ENCODE measurements at places on chromosomes 1 and 21. TPM values are rescaled to one million over a fixed set of nuclear protein-coding genes. Genes with fewer than 3 reads are reported as not detected.

DNA sequence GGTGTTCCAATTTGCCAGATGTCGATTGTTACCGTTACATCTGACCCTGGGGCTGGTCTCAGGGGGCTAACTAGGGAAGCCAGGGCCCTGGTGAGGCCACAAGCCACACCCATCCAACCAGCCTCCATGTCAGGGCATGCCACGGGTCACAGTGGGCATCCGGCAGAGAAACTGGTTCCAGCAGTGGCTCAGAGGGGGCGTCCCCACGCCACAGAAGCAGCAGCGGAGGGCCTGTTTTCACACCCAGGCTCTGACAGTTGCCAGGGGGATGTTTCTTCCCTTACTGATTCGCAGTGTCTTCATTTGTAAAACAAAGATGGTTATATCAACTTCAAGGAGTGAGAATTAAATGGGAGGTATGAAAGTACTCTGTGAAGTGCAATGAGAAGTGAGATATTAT, 75.0 kb upstream of the COX20 start:
- DNase-seq, result no peak

DNA sequence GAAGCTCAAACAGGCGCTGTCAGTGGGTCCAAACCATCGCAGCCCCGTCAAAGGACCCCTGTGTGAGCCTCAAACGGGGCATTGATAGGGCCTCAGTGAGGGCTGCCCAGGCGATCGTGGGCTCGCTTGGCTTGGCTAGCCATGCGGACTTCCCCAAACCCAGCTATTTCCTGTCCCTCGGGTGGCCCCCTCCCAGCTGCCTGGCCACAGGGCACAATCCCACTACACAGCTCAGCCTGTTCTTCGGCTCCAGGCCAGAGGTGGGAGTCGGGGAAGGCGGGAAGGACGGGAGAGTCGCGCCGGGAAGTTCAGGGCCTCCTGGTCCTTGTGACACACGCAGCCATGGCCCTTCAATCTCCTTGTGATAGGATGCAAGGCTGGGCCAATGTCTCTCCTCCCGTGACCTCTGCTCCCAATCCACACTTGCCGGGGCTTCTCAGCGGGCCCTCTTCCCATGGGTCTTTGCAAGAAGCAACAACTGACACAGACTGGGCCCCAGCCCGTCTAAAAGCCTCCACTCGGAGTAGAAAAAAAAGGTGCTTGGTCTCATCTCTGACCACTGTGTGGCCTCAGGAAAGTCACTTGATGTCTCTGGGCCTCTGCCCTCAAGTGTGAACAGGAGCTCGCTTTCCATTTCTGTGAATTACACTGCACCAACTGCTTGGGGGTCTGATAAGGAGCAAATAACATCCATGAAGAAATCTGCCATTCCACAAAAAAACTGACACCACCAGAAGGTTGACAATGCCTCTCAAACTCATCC, 7.1 kb upstream of the MATN1 start:
- no peak for DNase-seq

- no peak for DNase-seq
Measured at GRCh38 chr1:52153898-52154297, 12.0 kb downstream of the ZFYVE9 start.

The PGLYRP4 gene
- not detected for total RNA-seq

The MCOLN3 gene
- 0.35 TPM for total RNA-seq

GRCh38 chr1:9291914-9292360, 757 bp upstream of the SPSB1 start:
- peak; percentile 46 for DNase-seq

- no peak for DNase-seq
Measured at GRCh38 chr1:30419831-30420230, 303.6 kb downstream of the MATN1 start.

- DNase-seq, result peak; percentile 81
Measured at GRCh38 chr21:34807881-34808568, 139.2 kb downstream of the CLIC6 start.

The UBASH3A gene
- total RNA-seq, result not detected

- DNase-seq, result no peak
Measured at GRCh38 chr1:243316366-243316989, 60.6 kb downstream of the SDCCAG8 start.

DNA sequence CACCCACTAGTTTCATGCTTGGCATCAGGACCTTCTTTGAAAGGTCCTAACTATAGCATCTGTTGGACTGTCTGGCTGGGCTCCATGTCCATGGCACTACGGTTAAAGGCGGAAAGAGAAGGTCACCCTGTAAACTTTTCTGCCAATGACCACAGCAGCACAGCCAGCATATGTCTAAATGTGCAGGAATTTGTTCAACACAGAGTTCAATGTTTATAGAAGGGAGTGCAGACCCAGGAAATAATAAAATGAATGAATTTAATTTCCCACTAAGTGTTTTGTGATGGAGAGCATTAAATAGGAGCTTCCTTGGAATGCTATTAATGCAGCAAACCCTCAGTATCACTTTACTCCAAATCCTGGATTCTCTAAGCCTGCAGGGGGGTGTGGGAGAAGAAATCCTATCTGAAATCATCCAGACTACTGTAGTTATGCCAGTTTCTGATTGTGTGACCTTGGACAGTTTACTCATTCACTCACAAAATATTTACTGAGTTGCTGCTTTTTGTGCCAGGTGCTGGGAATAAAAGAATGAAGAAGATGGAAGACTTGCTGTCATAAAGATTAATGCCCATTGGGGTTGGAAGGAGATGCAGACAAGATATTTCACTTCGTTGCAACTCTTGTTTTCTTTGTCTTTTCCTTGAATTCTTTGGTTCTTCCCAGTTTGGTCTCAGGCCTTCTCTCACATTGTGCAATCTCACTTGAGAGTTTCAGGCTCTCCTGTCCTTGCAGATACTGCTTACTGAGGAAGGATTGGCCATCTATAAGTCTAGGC, 195.0 kb downstream of the ROR1 start:
- DNase-seq, result peak; percentile 87

- no peak for DNase-seq
Measured at GRCh38 chr1:199279067-199279466, 640.2 kb downstream of the PTPRC start.

- no peak for DNase-seq
Measured at GRCh38 chr1:223147873-223148272, 4.8 kb upstream of the TLR5 start.

The ADAMTS4 gene
- 3.6 TPM for total RNA-seq

Data from MG63 (cell line).